ENCODE measurements at places on chromosomes 16 and 17.
A peak's percentile ranks its signal among the peaks of the same experiment; 100 is the strongest.

GRCh38 chr17:50535407-50535806 is 2.9 kb downstream of the EPN3 start:
- DNase-seq: no peak

DNA sequence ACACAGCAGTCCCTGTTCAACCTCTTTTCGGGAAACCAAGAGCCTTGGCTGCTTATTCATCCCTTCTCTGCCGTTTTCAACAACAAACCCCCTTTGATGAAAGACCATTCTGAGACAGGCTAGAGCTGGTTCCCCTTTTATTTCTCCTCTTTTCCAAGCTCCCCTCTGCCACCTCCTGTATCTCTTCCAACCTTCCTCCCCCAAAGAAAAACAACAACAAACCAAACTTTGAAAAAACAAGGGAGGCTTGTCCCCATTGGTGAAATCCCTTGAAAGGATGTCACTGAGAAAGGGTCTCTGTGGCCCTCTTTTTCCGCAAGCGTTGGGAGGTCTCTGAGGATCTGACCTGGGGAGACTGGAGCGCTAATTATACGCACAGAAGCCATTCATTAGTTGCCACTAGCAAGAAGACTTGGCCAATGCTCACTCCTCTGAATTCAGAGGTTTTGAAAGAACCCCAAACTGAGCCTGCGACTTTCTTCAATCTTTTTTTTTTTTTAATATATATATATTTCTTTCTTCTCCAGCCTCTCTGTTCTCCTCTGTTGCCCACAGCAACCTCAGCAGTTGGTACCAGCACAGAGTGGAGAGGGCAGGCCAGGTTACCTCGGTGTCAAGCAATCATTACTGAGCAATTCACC is 101.4 kb downstream of the PITPNC1 start:
- no peak for DNase-seq

GRCh38 chr17:1490643-1491442 is 1.6 kb downstream of the MYO1C start:
- peak; percentile 58 for DNase-seq

- no peak for DNase-seq
Measured at GRCh38 chr17:16272111-16272840, 55.3 kb downstream of the PIGL start.

DNA sequence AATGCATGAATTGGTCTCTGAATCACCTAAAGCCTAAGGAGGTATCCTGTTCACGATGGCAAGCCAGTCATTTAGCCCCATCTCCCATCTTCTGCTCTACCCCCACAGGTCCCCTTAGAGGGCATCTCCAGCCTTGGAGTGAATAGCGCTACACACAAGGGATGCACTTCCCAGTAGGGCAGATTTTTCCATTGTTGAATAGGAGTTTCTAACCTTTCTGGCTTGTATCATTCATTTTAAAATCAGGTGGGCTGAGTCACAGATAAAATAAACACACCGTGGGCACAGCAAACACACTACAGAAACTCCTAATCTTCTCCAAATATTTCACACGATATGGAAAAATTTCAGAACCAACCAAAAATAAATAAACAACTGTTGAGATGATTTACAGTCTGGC is 201.2 kb upstream of the NOG start:
- peak; percentile 13 for DNase-seq

DNA sequence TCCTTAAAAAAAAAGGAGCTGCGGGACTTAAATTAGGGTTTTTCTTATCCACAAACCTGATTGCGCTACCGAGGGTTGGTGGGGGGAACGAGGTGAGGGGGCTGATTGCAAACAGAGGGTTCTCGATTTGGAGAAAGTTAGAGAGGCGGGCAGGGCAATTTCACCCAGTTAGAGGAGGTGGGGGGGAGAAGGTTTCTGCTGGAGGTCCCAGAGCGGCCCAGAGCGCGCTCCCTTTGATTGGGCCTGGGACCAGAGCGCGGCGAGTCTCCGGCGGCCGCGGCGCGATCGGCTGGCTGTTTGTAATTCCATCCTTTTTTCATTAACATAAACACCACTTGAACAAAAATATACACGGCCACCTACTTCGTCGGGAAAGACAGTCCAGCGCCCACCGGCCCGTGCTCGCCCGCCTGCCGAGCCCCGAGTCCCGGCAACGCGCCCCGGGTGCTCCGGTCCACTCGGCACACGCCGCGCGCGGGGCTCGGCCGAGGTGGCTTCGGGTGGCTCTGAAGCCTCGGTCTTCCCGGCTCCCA is 13.3 kb upstream of the FOXF1 start:
- DNase-seq: no peak

- no peak for DNase-seq
Measured at GRCh38 chr17:10270258-10270657, 71.9 kb upstream of the GAS7 start.

DNA sequence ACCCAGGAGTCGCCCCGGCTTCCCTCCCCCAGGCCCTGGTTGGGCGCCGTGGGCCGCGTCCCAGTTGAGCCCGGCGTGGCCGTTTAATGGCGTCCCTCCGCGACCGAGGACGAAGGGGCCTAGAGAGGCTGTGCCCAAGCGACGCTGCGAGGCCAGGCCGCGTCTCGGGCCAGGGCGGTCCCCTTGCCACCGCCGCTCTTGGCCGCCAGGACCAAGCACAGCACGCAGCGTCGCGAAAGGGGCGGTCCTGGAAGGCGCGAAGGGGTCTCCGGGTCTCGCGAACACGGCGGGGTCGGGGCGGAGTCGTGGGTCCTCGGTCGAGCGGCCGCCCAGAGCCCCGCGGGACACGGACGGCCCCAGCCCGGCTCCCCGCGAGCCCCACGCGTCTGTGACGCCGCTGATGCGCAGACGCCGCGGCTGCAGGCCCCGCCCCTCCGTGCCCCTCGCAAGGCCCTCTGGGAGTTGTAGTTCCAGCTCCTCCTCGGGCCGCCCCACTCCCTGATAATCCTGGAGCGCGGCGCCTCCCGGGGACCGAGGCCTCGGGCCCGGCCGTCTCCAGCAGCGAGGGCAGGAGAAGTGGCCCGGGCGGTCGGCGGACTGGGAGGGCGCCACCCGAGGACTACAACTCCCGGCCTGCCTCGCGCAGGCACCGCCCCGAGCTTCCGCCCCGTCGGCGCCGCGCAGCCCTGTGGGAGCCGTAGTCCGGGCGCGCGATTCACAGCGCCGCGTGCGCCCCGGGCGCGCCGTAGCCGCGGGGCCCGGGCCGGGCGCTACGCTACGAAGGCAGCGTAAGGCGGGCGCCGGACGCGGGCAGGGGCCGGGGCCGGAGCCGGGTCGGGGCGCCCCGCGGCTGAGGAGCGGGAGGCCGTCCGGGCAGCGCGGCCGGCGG is at the start of gene CAPN15:
TSS of gene CAPN15 (plus strand) at position 698 of the 889 bp plus-strand sequence. CDS start 19,127 bp downstream, outside the sequence.
- DNase-seq: peak; percentile 90

GRCh38 chr16:35744084-35744483 is 2284.7 kb downstream of the TP53TG3F start:
- DNase-seq: no peak

- no peak for DNase-seq
Measured at GRCh38 chr17:31394544-31394943, 3.1 kb downstream of the RAB11FIP4 start.

DNA sequence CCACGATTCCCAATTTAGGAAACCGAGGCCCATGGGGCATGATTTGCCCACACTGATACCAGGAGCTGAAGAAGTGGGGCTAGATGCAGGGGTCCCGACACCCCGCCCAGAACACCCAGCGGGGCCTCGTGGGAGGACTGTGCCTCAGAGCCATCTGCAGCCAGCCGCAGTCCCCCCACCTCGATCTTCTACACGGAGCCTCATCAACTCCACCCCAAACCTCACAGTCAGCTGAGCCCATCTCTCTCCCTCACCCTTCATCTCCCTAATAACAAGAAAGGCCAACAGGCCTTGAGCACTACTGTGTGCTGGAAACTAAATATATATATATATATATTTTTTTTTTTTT is 4.2 kb downstream of the ITGAE start:
- DNase-seq: no peak

DNA sequence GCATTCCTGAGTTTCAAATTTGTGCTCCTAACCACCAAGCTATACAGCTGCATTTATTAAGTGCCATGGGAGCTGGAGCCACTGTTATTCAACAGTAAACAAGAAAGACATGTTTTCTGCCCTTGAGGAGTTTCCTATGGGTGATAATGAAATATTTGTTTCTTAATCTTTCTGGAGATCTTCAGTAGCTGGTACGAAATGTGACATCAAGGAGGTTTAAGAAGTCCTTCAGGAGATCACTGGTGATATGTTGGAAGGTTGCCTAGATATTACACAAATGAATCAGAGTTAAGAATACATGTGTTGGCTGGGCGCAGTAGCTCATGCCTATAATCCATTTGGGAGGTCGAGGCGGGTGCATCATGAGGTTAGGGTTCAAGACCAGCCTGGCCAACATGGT is 14.9 kb downstream of the RHOT1 start:
- DNase-seq: no peak

GRCh38 chr16:85017151-85017550 is 5.8 kb upstream of the ZDHHC7 start:
- no peak for DNase-seq

DNA sequence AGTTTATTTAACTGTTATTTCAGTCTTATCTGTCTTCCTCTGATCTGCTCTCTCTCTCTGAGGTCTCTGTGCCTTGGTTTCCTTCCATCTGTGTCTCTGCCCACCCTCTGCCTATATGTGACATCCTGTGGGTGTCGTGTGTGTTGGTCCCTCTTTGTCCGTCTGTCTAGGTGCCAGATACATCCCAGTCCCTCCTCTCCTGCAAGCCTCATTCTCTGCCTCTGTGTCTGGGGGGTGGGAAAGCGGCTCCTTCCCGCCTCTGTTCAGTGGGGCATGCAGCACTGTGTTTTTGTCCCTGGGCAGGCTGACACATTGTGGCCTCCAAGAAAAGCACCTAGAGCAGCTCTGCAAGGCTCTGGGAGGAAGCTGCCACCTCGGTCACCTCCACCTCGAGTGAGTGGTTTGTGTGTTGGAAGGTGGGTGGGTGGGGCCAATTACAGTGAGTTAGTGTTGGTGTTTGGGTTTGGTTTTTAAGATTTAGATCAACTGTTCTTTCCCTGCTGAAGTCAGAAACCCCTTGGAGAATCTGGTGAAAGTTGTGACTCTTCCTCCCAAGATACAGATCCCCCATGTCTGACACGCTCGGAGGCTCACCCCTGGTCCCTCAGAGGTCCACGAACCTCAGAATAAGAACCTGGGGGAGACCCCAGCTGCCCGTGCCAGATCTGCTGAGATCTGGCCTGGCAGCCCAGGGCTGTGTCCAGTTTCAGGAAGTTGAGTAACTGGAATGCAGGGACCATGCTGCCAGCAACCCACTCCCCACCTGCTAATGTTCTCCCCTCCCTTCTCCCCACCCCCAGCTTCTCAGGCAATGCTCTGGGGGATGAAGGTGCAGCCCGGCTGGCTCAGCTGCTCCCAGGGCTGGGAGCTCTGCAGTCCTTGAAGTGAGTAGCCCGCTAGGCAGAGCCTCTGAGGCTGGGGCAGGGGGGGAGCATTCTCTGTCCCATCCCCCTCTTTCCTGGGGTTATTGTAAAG is 50.9 kb upstream of the CPNE2 start:
- peak; percentile 20 for DNase-seq

GRCh38 chr17:6903326-6903900 is 71.9 kb upstream of the TEKT1 start:
- DNase-seq: no peak

- DNase-seq: peak; percentile 19
Measured at GRCh38 chr16:50699326-50700159, 6.1 kb downstream of the NOD2 start.

DNA sequence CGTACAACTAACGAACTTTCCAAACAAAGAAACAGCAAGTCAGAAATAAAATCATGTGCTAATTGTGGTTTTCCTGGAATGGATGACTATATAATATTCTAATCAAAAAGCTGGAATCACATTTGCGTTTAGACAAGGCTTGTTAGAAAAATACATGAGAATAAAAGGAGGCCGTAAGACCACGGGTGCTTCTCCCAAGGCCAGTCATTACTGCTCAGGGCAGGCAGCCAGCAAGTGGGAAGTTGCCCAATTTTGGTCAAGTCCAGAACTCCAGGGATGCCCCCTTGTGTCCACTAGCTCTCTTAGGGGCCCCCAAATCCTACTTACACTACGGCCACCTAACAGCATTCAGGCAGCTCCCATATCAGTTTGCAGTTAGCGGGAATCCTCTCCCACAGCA is 25.9 kb upstream of the LYRM9 start:
- DNase-seq: no peak

DNA sequence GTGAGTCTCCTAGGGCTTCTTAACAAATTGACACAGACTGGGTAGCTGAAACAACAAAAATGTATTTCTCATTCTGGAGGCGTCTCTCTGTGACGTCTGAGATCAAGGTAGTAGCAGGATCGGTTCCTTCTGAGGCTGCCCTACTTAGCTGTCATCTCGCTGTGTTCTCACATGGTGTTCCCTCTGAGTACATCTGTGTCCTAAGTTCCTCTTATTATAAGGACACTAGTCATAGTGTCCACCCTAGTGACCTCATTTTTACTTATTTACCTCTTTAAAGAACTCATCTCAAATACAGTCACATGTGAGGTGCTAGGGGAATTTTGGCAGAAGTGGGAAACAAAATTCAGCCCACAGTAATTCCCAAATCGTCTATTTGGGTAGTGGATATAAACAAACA is 529.1 kb downstream of the NPIPA7 start:
- DNase-seq: no peak

DNA sequence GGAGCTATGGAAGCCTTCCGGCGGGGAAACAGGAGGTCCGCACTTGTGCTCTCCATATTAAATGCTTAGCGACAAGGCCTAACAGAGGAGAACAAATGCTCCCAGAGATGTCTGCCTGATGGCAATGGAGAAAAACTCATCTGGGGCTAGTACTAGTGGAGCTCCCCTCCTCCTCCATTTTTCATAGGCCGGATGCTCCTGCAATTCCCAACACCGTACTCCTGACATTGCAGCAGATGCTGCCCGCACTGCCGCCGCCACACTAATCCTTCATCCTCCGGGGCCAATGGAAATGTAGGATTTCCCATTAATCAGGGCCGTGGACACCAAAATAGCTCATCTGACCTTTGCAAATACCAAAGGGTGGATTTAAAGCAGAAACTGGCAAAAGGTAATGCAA is 27.5 kb downstream of the TOM1L2 start:
- DNase-seq: no peak

DNA sequence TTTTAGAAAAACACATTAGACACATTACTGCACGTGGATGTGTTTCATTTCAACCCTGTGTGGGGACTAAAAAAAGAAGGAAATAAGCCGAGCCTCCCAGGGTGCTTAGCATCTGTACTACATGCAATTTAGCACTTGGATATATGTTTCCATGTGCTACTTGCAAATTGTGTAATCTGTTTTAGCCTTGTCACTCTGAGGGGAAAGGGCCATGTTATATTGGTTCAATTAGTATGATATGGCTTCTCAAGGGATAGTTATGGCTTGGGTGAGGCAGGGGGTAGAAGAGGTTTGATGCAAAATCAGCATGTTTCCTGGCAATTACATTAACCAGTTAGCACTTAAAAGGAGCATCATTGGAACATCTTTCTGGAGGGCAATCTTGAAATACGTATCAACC is 353.5 kb upstream of the GOT2 start:
- DNase-seq: no peak

- no peak for DNase-seq
Measured at GRCh38 chr17:4544951-4545216, 10.3 kb downstream of the MYBBP1A start.

DNA sequence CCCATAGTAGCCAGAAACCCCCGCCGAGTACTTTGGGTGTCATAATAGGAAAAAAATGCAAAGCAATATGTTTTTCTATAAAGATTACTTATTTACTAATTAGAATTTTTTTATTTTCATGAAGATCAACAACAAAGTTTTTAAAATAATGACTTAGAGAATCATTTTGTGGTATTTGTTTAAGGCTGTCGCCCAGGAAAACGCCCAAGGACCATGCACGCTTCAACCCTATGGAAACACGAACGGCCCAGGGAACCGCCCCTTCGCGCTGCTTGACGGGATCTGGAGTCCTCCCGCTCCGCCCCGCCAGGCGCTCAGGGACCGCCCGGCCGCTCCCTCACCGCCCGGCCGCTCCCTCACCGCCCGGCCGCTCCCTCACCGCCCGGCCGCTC is 408 bp upstream of the KPNA2 start:
- peak; percentile 95 for DNase-seq
